ENCODE measurements at places on chromosomes 2 and 18.

DNA sequence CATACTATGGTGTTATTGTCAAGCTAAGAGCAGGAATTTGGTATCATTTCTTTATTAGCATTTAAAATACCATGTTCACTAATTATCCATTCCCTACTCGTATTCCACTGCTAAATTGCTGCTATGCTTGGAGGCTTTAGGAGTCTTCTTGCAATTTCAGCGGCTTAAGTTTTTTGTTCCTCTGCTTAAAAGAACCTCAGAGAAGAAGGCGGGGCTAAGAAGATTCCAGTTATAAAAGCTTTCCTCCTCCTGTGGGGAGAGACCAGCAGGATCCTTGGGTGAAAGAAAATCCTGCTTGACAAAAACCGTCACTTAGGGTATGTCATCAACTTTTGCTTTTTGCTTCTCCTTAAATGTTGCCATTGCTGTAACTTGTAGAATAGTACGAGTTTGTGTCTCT is at the start of gene TRPM8:
Gene TRPM8 (plus strand): TSS at position 258 of the 400 bp plus-strand sequence. CDS start 9,165 bp downstream, outside the sequence.
- ATAC-seq: no peak

- no peak for ATAC-seq
These were observed 207.6 kb downstream of the SLC8A1 start for GRCh38 chr2:40244251-40244650.

GRCh38 chr2:144580521-144581161 is 60.7 kb upstream of the ZEB2 start:
- no peak for ATAC-seq

- no peak for ATAC-seq
These were observed 132.1 kb upstream of the DNMT3A start for GRCh38 chr2:25473758-25474340.

DNA sequence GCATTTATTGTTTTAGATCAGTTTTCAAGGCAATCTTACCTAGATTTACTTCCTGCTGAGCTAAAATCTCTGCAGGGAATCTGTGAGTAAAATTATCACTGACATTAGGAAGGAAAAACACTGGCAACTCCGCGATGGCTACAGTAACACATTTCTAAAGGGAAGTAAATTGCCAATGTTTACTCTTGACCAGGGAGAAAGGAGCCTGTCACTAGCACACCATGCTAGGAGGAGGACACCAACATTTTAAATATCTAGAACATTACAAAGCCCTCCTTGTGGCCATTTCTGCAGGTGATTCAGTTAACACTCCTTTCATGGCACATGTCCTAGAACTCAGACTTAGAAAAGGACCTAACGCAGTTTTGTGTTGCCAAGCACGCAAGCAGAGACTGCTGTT is 58.4 kb downstream of the TCF4 start:
- ATAC-seq: no peak

DNA sequence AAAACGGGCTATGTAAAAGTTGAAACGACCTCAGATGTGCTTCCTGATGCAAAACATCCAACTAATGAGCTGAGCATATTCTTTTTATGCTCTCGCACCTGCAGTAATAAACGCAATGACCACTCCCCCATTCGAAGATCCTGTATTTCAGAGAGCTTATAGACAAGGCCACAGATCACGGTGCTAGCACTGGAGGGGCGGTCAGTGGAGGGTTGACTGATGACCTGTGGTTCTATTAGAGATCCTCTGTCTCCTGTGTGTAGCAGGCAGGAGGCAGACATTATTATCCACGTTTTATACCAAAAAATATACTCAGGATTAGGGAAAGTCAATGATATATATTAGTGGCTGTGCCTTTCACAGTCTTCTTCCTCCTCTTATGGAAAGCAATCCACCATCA is 457.0 kb downstream of the CNTNAP5 start:
- no peak for ATAC-seq

DNA sequence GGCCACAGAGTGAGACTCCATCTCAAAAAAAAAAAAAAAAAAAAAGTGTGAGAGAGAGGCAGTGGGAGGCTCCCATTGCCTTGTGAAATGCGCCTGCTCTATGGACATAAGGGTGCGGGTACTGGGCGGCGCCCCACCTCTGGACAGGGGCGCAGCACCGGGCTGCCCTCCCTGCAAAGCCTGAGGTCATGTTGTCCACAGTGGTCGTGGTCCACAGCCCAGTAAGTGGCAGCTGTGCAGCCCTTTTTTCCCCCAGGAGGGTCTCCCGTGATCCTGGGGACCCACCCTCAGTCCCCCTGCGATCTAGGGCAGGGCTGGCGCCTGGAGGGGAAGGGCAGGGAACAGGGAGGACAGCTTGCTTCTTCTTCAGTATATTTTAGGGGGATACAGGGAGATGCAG is 37.8 kb downstream of the LPIN1 start:
- ATAC-seq: no peak

DNA sequence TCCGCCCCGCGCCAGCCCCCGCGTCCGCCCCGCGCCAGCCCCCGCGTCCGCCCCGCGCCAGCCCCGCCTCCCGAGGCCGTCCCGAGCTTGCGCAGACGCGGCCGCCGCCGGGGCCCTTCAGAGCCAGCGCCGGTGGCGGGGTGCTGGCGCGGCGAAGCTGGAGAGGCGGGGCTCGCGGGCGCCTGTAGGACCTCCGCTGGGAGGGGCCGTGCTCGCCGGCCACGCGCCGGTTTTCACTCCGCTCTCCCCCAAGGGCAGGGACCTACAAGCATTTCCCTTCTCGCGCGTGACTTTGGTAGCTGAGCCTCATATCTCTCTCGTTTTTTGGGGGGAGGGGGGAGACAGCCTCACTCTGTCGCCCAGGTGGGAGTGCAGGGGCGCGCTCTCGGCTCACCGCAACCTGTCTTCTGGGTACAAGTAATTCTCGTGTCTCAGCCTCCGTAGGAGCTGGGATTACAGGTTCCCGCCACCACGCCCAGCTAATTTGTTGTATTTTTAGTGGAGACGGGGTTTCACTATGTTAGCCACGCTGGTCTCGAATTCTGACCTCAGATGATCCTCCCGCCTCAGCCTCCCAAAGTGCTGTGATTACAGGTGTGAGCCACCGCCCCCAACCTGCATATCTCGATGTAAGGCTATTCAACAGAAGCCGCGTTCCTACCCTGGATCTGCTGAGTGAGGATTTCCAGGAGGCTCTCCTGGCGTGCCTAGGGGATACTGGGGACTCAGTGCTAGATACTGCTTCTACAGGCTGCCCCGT is at the start of gene ZNF514:
Gene ZNF514 (minus strand): TSS at position 159 of the 760 bp plus-strand sequence. CDS start 6,595 bp downstream, outside the sequence.
- ATAC-seq: peak; percentile 90

DNA sequence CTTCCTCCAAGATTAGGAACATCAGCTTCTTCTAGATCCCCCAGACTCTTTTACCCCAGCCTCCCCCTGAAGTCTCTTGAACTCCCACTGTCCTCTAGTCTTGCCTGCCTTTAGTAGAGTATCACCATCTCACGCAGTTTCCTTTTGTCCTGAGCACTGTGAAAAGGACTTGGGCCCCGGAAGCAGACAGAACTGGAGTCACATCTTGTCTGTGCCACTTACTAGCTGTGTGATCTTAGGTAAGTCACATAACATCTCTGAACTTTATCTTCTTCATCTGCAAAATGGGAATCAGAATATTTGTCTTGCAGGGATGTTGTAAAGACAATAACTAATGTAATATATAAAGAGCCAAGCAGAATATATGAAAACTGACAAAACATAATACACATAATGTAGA is 8.4 kb upstream of the TRABD2A start:
- ATAC-seq: peak; percentile 21

- no peak for ATAC-seq
These were observed 56.3 kb upstream of the ZDBF2 start for GRCh38 chr2:206218156-206218555.

DNA sequence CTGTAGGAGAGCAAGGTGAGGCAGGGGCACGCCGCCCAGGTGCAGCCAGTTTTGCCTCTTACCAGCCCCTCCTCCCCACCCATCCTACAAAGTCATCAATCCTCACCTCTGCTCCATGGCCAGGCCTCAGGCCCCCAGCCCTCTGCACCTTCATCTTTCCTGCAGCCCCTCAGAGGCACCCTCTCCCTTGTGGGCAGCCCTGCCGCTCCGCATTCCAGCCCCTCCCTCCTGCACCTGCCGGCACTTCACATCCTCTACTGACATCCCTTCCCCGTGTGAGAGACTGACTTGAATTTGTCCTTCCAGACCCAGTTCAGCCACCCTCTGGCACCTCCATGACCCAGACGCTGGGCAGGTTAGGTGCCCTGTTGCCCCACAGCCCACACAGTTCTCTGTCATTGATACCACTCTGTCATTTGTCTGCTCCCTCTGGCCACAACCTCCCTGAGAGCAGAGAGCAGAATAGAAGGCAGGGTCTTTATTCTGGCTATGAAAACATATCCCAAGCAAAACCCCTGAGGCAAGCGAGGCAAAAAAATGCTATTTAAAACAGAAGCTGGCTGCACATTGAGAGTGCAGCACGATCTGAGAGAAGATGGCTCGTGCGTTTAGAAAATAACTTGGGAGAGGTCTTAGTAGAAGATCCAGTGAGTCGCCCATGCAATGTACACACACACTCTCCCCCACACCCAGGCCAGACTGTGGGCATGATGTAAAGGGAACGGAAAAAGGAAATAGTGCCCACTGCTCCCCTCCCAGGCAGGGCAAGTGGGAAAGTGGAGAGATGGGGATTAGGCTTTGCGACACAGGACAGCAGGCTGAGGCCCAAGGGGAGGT is 25.9 kb downstream of the SDC1 start:
- ATAC-seq: no peak

DNA sequence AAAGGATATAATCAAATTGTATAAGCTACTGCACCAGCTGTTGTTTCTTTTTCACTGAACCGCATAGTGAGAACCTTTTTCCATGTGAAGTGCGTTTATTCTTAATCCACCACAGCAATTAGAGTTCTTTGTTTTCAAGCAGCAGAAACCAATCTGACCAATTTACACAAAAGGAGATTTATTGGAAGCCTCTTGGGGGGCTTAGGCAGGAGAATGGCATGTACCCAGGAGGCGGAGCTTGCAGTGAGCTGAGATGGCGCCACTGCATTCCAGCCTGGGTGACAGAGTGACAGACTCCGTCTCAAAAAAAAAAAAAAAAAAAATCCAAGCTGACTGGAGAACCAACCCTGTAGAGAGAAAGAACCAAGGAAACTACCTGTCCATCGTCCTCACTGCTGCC is 10.0 kb downstream of the ADNP2 start:
- no peak for ATAC-seq

- ATAC-seq: no peak
These were observed 207.1 kb upstream of the SLC8A1 start for GRCh38 chr2:40658941-40659340.

GRCh38 chr18:35466815-35467623 is 30.7 kb downstream of the INO80C start:
- no peak for ATAC-seq

GRCh38 chr18:37900326-37900725 is 334.7 kb upstream of the CELF4 start:
- no peak for ATAC-seq

GRCh38 chr18:14975431-14975830 is 227.5 kb downstream of the ANKRD30B start:
- ATAC-seq: no peak

DNA sequence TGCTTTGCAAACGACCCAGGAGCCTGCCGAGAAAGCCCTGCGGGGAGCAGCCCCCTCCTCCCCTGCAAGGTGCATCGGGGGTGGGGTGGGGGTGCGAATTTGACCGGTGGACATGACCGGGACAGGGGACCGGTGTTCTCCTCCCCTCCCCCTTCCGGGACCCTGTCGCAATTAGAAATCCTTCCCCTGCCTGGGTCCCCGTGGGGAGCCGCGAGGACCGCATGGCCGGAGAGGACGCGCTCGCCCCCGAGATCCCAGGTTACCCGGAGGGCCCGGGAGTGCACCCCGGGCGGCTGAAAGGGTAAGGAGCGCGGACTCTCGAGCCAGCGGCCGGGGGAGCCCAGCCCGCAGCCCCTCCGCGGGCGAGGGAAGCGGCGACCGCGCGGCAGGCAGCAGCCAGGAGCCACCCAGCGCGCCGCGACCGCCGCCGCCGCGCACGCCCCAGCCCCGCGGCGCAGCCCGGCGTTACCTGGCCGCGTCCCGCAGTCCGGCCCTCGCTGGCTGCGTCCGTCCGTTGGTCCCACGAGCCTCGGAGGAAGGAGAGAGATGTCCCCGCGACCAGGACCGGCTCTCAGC is 482 bp downstream of the DLGAP1 start:
- ATAC-seq: no peak

GRCh38 chr2:217431577-217432269 is 571.1 kb downstream of the TNS1 start:
- no peak for ATAC-seq

DNA sequence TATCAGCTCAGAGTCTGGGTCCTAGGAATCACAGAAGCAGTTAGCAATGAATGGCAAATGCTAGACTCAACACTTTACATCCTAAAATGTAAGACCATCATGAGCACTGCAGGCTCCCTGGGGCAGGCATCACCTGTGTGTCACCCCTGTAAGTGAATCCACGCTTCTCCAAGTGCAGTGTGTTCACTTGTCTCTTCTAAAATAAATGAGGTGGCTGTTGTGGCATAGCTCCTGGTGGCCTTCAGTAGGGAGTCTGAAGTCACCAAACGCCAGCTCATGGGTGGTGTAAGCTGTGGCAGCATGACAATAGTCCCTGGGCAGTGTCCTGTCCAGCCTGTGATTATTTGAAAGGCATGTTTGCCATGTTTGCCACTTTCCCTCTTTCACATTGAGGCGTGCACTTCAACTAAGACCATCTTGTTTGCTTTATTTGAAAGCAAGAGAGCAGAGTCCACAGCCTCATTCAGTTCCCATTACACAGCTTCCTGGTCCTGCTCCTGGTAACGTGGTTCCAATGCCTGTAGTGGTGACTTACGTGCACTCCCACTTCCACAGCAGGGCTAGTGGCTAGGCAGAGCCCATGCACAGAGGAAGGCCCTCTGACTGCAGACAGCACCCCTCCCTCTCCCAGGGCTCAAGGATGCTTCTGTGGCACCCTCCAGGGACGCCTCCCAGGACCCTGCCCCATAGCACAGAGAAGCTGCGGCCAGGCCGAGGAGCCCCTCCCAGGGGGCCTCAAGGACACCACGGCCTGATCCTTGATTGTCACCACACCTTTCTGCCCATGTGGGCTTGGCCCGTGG is 24.3 kb downstream of the COA5 start:
- no peak for ATAC-seq

- ATAC-seq: no peak
These were observed 335.1 kb upstream of the ZNF521 start for GRCh38 chr18:25686960-25687500.

DNA sequence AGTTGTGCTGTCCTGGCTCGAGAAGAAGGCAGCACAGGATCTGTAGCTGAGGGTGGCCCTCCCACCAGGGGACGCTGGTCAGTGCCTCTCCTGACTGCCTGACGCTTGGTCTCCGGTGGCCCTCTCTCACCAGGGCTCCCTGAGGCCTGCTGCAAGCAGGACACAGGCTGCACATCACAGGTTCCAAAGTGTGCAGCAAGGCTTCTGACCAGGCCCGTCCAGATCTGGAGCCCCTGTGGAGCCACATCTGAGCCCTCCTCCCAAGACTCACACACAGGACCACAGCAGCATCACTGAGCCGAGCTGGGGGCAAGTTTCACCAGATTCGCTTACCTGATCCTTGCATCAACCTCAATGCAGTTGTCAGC is 12.1 kb downstream of the AMER3 start:
- ATAC-seq: no peak

DNA sequence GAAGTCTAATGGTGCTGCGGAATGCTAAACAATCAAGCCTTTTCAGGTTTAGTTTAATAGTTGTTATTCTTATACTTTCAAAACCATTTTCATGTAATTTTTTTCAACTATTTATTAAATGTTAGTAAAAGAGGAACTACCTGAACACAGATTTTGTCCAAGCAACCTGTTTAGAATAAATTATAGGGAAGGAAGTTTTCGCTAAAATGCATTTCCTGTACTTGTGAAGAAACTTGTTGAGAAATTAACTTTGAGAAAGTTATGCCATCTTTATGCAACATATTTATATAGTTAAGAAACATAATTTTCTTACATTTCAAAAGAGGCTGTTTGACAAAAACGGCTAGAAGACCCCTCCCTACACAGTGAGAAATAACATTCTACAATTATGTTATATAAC is 16.6 kb downstream of the MAP4K4 start:
- no peak for ATAC-seq

All from activated CD4-positive, CD25-positive, alpha-beta regulatory T cell treated with anti-CD3 and anti-CD28 coated beads, Interleukin-2, amount 50 U/mL, for 24 hours (primary cell).